Stimulated activated CD8-positive, alpha-beta memory T cell treated with anti-CD3 and anti-CD28 coated beads, Interleukin-15, amount 100 ng/mL, for 4 hours (primary cell): ENCODE measurements at places on chromosomes 7 and 10.

- no peak for DNase-seq
These were observed 231.2 kb downstream of the SNX13 start for GRCh38 chr7:17709127-17709526.

DNA sequence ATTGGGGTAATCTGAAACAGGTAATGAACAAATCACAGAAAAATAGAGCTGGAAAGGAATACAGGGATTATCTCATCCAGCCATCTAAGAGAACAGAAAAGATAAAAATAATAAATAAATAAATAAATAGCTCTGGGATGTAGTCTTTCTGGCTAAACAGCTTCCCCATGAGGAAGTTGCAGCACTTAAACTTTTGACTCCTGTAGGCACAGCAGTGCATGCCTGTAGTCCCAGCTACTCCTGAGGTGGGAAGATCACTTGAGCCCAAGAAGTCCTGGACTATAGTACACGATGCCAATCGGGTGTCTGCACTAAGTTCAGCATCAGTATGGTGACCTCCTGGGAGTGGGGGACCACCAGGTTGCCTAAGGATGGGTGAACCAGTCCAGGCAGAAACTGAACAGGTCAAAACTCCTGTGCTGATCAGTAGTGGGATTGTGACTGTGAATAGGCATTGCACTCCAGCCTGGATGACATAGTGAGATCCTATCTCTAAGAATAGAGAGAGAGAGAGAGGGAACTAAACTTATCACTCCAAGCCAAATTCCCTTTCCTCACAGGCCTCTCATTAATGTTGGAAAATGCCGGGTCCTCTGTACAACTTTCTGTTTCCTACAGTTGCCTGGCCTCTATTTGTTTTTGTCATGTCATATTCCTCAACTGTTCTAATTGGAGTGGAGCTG, 61.7 kb upstream of the CDK13 start:
- DNase-seq: no peak

DNA sequence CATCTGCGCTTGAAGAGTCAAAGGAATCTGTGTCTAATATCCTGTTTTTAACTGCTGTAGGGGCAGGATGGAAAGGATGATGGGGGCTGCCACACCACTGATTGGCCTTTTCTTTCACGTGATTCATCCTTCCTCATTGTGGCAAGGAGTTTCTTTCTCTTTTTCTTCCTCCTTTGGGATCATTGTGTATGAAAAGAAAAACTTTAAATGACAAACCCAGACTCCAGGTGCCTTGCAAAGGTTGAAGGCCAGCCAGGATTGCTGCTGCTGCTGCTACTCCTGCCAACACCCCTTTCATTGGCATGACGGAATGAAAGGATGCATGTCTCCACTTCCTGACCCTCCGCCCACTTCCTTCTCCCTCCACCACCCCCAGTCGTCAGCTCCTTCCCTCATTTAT, 6.5 kb upstream of the OIT3 start:
- no peak for DNase-seq

GRCh38 chr10:122663516-122664130, 36.0 kb downstream of the C10orf120 start:
- no peak for DNase-seq

DNA sequence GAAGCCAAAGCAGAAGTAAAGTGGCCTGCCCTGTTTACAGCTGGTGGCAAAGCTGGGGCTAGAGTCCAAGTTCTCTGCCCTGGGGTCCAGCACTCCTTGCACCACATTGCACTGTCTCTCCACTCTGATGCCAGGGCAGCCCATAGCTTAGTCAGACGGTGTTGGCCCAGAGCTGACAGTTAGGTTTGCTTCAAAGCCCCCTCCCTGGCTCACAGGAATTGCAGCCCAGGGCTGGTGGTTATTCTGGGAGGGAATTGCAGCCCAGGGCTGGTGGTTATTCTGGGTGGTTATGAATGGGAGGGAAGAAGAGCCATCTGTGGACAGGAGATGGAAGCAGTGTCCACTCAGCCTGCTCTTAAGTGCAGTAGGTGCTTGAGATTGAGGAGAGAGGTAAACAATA, 88.9 kb downstream of the SCRN1 start:
- no peak for DNase-seq

DNA sequence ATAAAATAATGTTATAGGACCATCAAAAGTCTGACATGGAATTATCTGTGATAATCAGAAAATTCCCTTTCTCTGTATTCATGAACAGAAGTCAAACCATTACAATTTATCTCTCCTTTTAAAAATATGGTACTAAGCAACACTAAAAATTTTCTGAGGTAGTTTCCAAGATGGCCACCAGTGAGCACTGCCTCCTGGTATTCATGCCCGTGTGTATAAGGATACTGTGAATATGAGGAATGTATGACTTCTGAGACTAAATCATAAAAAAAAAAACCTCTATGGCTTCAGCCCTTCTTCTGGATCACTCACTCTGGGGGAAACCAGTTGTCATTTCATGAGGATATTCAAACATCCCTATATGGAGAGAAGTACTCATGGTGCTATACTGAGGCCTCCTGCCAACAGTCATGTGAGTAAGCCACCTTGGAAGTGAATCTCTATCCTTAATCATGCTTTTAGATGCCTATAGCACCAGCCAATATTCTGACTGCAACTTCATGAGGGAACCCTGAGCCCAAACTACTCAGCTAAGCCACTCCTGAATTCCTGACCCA, 41.1 kb downstream of the SIRT1 start:
- no peak for DNase-seq

GRCh38 chr10:103499881-103500280, 6.4 kb downstream of the NEURL1 start:
- DNase-seq: no peak

GRCh38 chr10:28678687-28679457, 1.6 kb downstream of the BAMBI start:
- no peak for DNase-seq
